Putamen (tissue), 1 donor: ENCODE measurements at places on chromosomes 5 and 9.

DNA sequence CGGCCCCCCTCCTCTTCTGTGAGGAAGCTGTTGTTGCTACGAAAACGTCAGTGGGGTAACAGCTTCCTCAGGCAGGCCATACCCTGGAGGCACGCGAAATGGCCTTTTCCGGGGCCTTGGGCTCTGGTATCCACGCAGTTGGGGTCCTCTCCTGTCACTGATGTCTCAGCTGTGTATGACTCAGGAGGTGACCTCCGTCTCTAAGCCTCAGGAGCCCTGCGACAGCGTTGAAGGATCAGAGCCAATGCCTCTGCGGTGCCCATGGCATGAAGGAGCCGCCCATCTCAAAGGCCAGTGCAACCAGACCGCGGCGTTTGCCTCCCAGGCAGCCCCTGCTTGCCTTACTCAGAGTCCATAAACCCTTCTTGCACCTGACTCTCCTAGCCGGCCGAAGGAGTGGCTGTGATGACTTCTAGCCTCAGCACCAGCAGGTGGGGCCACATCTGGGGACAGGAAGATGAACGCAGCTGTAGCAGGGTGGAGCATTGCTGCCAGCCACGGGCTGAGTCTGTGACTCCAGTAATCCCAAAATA lies 1.0 kb upstream of the MXD3 start:
- DNase-seq, result no peak

GRCh38 chr5:76041863-76042262 lies 41.3 kb upstream of the SV2C start:
- no peak for DNase-seq

DNA sequence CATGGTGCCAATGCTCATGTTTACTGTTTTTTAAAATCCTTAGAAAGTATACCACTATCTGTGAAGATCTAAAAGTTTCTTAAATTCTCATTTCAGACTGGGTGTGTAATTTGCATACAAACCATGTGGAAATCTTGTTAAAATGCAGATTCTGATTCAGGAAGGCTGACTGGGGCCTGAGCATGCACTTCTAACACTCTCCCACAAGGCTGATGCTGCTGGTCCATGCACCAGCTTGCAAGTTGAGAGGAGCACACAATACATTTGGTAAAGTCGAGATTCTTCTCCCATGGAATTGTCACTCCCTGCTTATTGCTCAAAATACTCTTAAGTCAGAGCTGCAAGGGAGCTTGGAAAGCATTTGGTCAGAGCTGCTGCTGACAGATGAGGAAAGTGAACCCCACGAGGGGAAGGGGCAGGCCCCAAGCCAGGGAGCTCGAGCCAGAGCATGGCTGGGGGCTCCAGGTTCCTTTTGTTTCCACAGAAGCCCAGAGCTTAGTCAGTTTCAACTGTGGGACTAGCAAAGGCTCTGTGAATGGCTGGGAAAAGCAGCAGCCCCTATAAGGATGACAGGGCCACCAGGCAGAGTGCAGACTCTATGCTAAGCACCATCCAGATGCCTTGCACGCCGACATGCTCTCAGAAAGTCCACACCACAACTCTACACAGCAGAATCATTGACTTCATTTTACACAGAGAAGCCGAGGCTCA lies 93.5 kb upstream of the HAND1 start:
- DNase-seq, result no peak

DNA sequence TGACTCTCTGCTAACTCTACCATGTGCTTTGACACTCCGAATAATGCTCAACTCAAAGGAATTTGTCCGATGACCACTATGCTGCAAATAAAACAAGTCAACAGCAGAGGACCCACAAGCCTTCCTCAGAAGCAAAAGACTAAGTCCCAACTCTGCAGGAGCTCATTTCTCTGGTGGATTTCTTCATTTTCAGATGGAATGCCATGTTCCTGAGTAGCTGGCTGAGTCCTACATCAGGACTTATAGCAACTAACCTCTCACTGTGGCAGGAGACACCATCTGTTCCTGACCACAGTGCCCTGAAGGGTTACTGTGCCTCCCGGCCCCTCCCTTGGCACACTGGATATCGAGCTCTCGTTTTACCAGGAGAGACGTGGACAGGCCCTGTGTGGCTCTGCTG lies 20.8 kb downstream of the LHFPL2 start:
- no peak for DNase-seq

GRCh38 chr5:82164977-82165713 lies 113.0 kb downstream of the RPS23 start:
- DNase-seq, result no peak

GRCh38 chr5:66850354-66851075 lies 254.3 kb downstream of the MAST4 start:
- no peak for DNase-seq

- no peak for DNase-seq
Observed at GRCh38 chr5:135240283-135240633, 158.8 kb downstream of the MACROH2A1 start.

GRCh38 chr9:89815061-89815902 lies 210.5 kb downstream of the GADD45G start:
- DNase-seq, result no peak

GRCh38 chr5:134555223-134555889 lies 29.9 kb downstream of the JADE2 start:
- DNase-seq, result no peak

DNA sequence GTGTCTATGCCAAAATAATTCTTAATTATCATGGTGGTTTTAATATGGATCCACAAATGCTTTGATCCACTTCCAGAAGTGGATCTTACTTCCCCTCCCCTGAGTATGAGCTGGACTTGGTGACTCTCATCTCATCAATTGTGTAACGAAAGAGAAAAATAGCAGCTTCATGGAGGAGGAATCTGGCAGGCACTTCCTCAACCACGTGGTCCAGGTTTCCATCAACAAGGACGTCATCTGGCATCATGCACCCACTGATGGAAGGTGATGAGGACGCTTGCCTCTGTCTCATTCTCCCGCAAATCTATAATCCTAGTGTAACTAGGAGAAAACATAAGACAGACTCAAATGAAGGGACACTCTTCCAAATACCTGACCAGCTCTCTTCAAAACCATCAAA lies 54.6 kb upstream of the S1PR3 start:
- no peak for DNase-seq

DNA sequence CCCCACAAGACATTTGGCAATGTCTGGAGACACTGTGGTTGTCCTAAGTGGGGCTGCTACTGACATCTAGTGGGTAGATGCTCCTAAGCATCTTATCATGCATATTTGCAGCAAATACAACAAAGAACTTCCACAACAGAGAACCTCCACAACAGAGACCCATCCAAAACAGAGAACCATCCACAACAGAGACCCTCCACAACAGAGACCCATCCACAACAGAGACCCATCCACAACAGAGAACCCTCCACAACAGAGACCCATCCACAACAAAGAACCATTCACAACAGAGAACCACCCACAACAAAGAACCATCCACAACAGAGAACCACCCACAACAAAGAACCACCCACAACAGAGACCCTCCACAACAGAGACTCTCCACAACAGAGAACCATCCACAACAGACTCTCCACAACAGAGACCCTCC lies 32.8 kb downstream of the ARPC5L start:
- peak; percentile 55 for DNase-seq

DNA sequence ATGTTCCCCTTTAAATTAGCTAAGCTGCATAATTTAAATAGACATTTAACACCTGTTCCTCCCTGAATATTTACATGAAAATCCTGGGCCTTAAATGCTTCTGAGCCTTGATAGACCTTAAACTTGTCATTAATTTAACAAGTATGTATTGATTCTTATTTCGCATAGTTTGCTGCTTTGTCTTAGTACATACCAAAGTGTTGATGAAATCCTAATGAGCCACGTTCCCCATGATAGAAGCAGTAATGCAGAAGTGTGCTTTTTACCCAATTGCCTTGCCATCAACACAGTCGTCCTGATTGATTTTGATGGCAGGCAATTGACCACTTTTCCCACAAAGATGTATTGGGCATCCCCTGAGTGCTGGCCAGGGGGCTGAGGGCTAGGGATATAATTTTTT lies 213.5 kb downstream of the SGCD start:
- DNase-seq, result no peak

DNA sequence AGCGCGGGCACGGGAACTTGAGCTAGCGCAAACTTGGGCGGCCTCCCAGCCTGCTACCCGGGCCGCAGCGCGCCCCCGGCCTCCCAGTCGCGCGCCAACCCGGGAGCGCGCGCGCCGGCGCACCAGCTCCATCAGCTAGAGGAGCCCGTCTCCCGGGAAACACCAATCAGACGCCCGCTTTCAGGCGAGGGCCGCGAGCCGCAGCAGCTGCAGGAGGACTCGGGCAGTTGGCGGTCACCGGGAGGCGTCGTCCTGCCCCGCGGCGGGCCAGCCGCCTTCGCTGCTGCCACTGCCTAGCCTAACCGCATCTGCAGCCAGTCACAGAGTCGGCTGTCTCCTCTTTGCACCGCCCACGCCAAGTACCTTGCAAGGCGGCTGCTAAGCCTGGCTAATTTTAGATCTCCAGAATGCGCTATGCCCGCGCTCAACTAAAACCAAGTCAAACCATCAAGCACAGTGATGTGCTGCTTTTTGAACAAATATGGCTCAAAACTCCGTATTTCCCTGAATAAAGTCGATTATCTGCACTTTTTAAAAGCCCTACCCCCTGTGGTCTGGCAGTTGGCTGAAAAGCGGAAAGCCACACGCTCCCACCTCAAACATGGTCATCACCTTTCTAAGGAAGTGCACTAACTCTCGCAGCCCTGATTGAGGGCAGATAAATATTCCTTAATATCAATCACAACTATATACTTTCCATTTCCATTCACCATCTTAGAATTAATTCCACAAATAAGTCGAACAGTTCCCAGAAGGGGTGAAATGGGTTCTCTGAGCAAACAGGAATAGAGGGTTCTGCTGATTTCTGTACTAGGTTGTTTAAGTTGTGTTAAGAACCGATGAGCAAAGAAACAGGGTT lies 221.8 kb downstream of the MEF2C start:
- peak; percentile 98 for DNase-seq

DNA sequence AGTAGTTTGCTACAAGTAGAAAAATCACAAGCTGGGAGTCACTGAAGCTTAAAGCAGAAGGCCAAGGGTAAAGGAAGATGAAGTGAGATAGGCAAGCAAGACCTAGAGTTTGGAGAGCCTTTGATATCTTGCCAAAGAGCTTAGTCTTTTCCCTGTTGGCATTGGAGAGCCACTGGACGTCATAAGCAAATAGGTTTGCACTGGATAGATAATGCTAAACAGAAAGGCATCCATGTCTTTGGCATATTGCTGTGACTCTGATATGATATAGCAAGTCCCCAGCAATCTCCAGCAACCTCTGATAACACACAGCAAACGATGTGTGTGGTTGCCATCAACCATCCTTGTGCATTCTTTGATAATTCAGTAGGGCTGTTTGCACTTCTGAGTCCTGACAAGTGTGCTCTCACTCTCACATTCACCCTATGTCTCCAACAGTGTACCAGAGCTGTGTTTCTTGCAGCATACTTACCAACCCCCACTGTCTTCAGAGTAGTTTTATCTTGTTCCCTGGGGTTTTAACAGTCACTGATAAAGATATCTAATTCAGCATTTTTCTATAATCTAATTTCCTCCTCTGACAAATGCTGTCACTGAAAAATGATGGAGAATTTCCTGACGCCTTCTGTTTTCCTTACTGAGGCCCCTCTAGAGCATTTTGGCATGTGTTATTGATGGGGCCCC lies 16.9 kb upstream of the FREM1 start:
- DNase-seq, result no peak

DNA sequence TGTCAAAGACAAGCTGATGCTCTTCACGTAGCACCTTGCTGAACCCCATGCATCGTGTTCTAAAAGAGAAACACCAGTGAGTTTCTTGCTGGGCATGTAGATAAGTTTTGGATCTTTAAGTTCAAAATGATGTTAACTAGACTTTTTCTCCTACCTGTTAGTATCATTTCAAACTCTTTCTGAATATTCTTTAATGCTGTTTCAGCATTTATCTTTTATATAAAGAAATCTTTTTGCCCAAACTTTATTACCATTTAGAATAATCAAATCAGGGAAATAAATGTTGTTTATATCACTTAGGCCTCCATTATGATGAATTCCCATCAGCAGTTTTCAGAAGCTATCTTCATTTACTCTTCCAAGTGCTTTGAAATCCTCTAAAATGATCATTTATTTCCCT lies 542.8 kb downstream of the CDH10 start:
- no peak for DNase-seq

DNA sequence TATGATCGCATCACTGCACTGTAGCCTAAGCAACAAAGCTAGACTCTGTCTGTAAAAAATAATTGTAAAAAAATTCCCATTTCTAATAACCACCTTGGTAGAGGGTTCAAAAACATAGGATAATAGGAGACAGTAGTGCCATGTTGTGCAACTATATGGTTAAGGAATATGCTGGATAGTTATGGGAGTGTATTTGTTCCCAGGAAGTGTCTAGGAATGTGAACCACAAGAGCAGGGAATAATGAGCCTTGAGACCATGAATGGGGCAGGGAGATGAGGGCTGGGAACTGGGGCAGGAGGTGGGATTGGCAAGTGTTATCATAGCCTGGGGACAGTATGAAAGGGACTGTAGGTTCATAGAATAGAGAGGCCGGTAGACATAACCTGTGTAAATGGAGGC lies 50.4 kb downstream of the RUSC2 start:
- DNase-seq, result no peak

- no peak for DNase-seq
Observed at GRCh38 chr5:17426104-17426749, 71.8 kb upstream of the TAF11L2 start.

DNA sequence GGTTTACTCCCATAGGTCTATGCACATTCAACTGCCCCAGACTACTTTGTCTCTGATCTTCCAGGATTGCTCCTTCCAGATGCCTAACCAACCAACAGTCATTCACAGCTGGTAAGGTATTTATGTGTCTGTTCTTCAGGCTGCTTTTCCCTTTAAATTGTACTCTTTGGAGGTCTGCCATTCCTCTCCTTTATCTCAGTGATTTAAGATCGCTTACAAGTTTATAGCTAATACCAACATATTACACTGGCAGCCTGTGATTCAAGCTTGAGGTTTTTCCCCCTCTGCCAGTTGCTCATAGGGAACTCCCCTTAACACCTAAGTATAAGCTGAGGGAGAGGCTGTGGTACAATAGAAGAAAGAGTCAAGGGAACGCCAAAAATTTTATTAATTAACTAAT lies 711.7 kb upstream of the EDIL3 start:
- no peak for DNase-seq

DNA sequence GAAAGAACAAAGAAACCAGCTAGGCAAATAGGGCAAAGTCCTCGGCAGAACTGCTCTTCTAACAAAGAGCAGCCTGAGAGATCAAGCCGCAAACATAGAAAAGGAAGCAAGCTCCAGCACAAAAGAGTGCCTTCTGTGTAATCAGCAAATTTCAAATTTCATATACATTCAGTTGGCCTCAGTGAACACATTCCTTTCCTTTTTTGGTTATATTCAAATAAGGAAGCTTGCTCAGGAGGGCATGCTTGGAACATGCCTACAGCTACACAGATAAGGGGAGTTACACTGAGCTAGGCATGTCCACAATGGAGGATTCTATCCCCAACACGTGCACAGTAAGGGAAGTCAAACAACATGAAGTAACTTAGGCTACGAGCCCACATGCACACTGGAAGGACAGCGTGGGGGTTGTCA lies 23.4 kb downstream of the IL33 start:
- DNase-seq, result no peak

- DNase-seq, result no peak
Observed at GRCh38 chr9:112174965-112175795, at the start of gene SUSD1. SUSD1 (minus strand) TSS chr9:112175297; CDS start chr9:112175235, 62 bp downstream.

- DNase-seq, result no peak
Observed at GRCh38 chr5:97009921-97010320, 74.0 kb downstream of the LNPEP start.
